RWPE2 (cell line): ENCODE measurements at places on chromosomes 6 and 20.
A peak's percentile ranks its signal among the peaks of the same experiment; 100 is the strongest.

- no peak for DNase-seq
These were observed 19.7 kb upstream of the HTR1B start for GRCh38 chr6:77482981-77483380.

DNA sequence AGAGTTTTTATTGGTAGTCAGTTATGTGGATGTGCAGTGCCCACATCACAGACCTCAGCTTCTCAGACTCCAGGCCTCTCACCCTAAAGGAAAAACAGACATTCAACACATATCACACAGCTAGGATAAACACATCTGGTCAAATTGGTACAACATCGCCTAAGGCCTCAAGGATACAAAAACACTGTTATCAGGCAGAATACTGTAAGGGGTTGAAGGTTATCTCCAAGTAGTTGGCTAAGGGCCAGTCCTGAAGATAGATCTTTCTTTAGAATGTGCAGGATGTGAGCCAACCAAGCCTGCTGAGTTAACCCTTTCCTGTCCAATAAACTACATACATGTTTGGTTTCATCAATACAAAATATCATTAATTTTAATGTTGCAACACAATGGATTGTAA is 308.4 kb upstream of the GJE1 start:
- DNase-seq: no peak

DNA sequence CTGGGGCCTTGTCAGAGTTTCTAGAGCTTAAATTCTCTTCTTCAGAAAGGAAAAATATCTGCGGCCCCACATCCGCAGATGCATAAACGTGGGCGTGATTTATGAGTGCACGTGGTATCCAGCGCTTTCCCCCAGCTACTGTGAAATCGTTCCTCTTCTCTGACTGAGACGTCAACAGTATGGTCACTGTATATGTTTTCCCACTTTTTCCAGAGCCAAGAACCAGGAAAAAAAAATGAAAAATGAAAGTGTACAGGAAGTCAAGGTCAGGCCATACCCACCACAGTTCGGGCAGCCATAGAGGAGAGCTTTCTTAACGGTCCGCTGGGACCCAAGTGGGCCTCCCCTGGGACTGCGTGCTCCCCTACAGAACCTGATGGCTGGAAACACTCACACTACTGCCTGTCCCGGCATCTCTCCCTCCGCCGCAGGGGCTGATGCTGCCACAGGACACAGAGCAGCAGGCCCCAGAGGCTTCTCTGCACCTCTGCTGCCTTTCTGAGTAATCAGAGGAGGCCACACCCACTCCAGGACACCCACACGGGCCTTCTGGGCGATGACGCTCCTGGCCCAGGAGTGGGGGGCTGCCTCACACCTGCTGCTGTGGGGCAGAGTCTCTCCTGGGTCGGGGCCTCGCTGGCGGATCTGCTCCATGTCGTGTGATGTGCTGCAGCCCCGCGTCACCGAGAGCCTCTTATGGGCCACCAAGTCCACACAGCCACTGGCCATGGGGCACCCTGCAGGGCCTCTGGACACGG is 16.4 kb upstream of the STX16 start:
- DNase-seq: peak; percentile 84

GRCh38 chr6:162942866-162943265 is 215.1 kb downstream of the PACRG start:
- DNase-seq: no peak

DNA sequence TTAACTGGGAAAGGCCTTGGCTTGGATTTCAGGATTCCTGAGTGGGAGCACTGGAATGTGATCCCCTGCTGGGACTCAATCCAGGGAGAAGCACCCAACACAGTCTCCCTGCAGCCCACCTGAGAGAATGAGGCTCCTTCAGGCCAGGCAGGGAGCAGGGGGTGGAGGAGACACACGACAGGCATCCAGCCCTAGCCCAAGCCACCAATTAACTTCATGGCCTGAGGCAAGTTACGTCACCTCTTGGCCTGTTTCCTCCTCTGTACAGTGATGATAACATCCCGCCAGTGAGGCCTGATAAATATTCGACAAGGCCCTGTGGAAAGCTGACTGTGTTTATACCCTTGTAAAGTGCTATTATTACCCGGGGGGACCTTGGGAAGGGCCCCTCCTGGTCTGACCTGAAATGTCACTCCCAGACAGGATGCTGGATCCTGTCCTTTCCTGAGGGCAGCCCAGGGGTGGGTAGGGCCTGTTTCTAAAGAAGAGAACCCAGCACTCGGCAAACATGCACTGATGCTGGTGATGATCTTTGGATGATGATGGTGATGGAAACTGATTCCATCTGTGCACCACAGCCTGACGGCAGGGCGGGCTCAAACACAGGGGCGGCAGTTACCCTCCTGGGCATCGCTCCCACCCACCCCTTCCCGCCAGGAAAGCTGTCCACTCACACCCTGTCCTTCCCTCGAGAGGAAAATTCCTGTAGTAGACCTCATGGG is 12.4 kb downstream of the FRS3 start:
- DNase-seq: no peak

DNA sequence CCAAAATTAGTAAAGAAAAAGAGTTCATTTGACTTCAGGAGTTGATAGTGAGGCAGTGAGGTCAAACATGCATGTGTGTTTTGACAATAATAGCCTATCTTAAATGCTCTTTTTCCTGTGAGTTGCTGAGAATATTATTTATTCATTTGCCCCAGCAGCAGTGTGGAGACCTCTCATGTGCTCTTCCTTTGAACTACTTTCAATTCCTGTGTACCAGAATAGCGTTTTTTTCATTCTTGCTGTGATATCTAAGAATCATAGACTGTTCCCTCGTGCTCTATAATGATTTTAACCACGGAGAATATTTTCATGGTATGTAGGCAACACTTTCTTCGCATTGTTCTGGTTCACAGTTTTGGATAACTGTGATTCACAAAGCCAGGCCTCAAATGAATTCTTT is 5.2 kb downstream of the CDYL start:
- DNase-seq: no peak

- DNase-seq: no peak
These were observed 179.4 kb upstream of the KCNG1 start for GRCh38 chr20:51202304-51202703.

GRCh38 chr6:140441256-140441655 is 1066.8 kb upstream of the CITED2 start:
- no peak for DNase-seq

DNA sequence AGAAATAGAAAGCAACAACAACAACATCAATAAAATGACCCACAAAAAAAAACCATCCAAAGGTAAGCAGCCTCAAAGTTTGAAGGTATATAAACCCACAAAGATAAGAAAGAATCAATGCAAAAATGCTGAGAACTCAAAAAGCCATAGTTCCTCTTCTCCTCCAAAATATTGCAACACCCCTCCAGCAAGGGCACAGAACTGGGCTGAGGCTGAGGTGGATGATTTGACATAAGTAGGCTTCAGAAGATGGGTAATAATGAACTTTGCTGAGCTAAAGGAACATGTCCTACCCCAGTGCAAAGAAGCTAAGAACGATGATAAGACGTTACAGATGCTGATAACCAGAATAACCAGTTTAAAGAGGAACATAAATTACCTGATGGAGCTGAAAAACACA is 188.8 kb upstream of the BTBD3 start:
- no peak for DNase-seq

- no peak for DNase-seq
These were observed 100.0 kb downstream of the OR2B2 start for GRCh38 chr6:27812078-27812804.

DNA sequence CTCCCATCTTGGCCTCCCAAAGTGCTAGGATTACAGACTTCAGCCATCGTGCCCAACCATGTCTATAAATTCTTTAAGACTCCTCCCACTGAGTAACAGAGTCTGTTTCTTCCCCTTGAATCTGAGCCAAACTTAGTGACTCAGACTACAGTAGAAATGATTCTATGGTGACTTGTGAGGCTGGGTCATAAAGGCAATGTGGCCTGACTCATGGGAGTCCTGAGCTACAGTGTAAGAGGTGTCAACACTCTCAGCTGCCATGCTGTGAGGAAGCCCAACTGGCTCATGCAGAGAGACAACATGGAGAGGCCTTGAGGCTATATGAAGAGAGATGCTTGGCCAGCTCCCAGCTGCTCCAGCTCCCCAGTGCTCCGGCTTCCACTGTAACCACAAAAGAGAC is 5.2 kb upstream of the NRSN2 start:
- DNase-seq: peak; percentile 83

GRCh38 chr20:47358672-47359529 is 2.4 kb upstream of the ZMYND8 start:
- DNase-seq: peak; percentile 97

DNA sequence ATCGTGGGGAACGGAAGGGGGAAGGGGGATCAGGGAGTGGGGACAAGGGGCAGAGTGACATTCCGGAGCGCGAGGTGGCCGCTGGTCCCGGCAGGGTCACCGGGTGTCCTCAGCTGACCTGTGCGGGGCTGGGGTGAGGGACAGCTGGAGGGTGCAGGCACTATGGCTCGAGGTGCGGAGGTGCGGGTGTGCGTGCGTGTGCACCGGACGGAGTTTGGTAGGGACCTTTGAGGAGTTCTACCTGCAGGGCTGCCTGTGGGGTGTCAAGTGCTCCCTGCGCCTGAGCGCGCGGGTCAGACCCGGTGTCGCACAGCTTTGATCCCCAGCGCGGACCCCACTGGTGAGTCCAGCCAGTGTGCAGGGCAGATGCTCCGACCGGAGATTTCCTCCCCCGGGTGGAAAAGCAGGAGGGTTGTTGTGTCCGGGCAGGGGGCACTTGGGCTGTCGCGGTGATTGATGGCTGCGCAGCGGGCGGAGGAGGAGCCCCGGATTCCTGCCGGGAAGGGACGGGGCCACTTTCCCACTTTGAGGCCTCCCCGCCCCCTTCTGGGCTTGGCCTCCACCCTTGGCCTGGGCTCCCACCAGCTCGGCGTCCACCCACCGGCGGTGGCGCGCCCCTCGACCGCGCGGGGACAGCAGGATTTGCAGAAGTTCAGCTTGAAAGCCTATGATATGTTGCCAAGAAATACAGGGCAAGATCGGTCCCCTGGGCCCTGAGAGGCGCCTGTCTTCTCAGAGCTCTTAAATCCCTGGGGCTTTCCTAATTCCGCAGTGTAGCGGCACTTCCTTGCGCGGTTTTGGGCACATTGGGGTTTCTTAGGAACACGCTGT is 658 bp downstream of the RIN2 start:
- no peak for DNase-seq

GRCh38 chr6:132365281-132365907 is 35.9 kb downstream of the MOXD1 start:
- DNase-seq: no peak

GRCh38 chr6:47741807-47742206 is 40.0 kb upstream of the OPN5 start:
- no peak for DNase-seq

DNA sequence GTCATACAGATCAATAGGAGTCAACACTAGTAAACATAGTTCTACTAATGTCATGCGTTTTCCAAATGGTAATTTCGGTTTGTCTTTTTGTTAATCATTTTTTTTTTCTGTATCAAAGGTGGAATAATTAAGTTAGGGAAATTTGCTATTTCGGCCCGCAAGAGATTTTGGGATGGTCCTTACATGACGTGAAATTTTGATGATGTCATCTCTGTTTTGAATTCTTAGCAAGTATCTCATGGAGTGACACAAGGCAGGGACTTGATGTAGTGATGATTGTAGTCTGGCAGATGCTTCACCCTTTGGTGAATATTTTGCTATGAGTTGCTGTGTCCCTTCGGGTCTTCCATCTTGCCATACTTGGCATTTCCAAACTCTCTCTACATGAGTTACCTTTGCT is 608.0 kb downstream of the BCKDHB start:
- no peak for DNase-seq

DNA sequence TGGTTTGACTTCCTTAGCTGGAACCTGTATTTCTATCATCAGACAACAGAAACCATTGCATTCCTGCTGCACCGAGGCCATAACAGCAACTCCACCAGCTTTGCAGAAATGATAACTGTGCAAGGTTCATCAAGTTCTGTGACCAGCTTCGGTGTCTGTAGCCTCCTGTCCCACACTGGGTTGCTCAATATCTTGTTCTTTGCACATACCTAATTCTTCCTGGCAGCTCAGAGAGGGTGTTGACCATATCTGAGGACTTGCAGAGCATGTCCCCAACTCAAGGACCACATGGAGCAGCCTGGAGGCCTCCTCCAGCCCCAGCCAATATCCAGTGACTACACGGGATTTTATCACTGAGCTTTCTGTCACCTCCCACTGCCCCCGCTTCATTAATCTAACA is 59.3 kb upstream of the SCAF8 start:
- no peak for DNase-seq

DNA sequence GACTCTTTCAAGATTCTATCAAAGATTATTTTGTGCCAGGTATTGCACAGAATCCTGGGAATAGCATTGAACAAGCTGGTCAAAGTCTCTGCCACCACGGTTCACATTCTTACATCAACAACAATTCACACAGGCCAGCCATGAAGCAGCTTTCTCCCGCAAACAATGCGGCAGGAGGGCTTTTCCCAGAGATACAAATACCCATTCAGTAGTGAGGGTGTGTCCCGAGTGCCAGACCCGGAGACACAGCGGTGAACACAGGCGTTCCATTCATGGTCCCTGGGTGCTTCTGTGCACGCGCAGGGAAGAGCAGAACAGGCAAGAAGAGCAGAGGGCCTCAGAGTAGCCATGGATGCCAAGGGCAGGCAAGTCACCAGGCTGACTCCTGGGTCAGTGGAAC is 83.3 kb upstream of the PDE10A start:
- no peak for DNase-seq

GRCh38 chr6:90249034-90249433 is 47.6 kb downstream of the BACH2 start:
- DNase-seq: no peak

DNA sequence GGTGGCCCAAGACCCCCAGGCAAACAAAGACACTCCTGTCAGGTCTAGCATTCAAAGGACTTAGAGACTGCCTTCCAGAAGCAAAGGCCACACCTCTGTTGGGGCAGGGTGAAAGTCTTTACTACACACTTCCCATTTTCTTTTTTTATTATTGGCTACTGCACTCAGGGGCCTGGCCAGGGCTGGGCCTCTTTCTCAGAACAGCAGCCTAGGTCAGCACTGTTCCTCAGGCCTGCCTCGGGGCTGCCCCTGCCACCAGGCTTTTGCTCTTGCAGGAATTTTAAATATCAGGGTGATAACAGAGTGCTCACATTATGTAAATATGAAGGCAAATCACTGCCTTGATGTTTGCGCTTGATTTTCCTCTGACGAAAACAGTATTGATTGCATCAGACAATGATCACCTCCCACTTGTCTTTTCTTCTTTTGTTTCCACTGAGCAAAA is 18.5 kb downstream of the GSTA4 start:
- no peak for DNase-seq

DNA sequence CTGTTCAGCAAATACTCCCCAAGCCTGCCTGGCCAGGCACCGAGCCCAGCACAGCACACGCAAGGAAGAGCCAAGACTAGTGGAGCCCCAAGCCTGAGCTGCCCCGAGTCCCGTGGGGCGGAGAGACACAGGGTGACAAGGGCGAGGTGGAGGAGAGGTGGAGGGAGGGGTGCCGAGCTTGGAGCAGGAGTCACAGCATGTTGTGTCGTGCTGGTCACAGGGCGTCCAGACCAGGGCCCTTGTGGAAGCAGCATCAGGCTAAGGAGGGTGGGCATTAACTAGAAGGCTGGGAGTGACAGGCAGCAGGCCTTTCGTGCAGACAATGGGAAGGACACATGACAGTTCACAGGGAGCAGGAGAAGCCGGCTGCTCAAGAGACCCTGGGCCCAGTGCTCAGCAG is 391.6 kb downstream of the TAF4 start:
- DNase-seq: no peak

GRCh38 chr6:145887969-145888368 is 73.4 kb upstream of the FBXO30 start:
- no peak for DNase-seq

- DNase-seq: no peak
These were observed 284.0 kb downstream of the KCNQ5 start for GRCh38 chr6:72905705-72906478.
